ENCODE measurements at places on chromosomes 6 and 20.

GRCh38 chr6:52498538-52499017, 78.3 kb downstream of the TRAM2 start:
- no peak for DNase-seq

DNA sequence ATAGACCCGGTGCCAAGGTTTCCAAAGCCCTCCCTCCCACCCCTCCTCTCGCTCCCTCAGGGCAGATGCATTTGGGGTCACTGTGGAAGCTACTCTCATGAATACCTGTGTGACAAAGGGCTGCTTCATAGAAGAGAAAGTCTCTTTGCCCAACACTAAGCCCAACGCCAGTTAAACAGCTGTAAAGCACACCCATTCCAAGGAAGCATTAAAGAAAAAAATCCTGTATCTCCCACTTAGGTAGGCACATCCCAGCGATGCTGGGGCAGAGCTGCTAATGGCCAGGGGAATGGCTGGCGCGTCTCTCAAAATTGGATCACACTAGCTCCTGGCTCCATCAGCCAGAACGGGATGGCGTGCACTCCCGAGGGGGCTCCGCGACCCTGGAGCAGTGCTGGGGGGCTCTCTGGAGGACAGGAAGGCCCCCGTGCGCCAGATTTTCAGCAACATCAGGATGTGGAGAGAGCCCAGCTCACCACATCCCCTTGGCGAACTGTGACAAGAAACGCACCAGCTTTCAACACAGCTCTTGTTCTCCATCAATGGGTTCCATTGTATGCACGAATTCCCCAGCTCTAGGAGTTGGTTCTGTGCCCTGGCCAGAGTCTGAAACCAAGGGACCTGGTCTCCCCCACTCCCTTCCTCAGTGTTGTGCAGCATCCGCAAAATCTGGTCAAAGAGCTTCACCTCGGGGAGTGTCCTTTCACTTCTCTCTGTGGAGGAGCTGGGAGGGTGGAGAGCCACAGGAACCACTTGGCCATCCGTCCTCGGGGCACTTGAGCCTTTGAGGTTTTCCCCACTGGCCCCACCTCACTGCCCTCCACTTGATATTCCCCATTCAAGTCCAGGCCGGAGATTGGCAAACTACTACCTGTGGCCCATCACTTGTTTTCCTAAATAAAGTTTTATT, 74.1 kb downstream of the TFAP2C start:
- no peak for DNase-seq

- DNase-seq = no peak
Measured at GRCh38 chr6:113457751-113458150, 399.4 kb upstream of the MARCKS start.

- DNase-seq = no peak
Measured at GRCh38 chr6:15962449-15962764, 166.5 kb upstream of the MYLIP start.

DNA sequence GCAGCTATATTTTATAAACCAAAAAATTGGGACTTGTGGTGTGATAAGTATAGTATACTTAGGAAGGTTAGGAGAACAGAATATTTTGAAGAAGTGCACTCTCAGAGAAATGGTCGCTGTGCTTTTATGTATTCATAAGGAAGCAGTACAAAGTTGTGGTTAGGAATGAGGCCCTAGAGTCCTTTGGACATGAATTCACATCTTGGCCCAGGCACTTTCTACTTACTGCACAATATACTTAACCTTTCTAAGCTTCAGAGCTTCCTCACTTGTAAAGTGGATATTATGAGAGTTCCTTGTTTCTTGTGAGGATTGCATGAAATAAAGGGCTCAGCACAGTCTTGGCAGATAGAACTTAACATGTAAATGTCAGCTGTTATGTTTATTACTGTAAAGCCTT, 21.0 kb upstream of the SERINC3 start:
- no peak for DNase-seq

- no peak for DNase-seq
Measured at GRCh38 chr6:152461556-152461955, 175.6 kb downstream of the SYNE1 start.

DNA sequence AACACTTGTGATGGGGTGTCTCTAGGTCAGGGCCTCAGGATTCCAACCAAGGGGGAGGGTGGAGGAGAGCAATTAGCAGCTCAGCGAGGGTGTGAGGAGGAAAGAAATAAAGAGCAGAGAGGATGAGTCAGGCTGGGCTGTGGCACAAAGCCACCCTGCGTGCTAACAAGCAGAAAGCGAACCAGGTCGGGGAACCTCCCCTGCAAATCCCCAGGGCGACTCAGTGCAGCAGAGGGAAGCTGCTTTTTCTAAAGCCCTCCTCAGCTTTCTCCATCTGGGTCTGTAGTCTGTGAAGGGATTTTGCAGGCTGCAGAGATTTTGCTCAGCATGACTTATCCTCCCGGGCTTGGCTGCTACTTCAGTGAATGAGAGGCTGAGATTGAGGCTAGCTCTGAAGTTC, 6.6 kb upstream of the SPO11 start:
- no peak for DNase-seq

DNA sequence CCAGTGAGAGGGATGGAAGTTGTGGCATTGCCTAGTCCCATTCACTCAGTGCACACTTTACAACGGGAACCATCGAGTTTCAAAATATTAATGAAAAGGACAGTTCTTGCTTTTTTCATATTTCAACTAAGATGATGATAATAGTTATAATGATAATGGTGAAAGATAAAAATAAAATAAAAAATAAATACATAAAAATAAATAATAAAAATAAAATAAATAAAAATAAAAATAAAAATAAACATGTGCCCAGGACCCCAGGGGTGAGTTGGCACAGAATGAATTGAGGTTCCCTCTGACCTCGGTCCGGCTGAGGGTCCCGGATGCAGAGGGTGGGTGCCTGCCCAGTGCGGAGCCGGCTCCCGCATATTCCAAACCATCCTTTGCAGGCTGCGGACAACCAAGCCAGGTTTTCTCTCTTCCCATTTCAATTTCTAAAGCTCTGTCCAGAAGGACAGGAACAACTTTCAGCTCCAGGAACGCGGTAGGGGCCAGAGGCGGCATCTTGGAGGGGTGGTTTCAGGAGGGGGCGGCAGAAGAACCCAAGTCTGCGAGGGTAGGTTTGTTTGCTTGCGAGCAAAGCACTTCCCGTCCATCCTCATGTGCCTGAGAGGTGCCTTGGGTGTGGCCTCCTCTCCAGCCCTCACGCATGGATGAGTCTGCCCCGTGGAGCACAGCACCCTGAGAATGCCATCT, 236.8 kb downstream of the DLL1 start:
- no peak for DNase-seq

GRCh38 chr20:18578581-18578980, 9.3 kb upstream of the DTD1 start:
- DNase-seq = no peak

DNA sequence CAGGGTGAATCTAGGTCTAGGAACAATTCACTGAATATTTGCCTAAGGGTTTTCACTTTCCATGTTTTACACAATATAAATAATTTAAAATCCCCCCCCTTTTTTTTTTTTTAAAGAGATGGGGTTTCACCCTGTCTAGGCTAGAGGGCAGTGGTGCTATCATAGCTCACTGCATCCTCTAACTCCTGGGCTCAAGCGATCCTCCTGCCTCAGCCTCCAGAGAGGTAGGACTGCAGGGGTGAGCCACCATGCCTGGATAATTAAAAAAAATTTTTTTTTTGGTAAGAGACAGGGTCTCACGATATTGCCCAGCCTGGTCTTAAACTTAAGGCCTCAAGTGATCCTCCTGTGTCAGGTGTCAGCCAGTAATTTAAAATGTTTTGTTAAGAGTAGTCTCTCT, 17.8 kb downstream of the QKI start:
- DNase-seq = no peak

DNA sequence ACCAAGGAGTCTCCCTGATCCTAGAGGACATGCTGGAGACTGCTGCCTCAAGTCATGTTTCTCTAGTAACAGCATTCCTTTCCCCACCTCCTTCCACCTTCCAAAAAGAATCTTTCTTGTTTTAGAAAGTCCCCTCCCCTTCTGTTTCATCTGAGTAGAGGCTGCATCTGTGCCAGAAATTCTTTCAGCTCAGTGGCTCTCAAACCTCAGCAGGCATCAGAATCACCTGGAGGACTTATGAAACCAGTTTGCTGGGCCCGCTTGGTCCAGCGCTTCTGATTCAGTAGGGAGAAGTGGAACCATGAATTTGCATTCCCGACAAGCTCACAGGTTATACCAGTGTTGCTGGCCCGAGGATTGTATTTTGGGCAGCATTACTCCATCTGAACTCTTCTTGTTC, 55.1 kb downstream of the TMEM200A start:
- no peak for DNase-seq

GRCh38 chr6:1144842-1145767, 166.8 kb upstream of the FOXQ1 start:
- DNase-seq = no peak

- no peak for DNase-seq
Measured at GRCh38 chr6:14921170-14921569, 324.7 kb upstream of the JARID2 start.

GRCh38 chr6:152441902-152442301, 195.3 kb downstream of the SYNE1 start:
- DNase-seq = no peak

GRCh38 chr6:46642928-46643751, 9.5 kb downstream of the CYP39A1 start:
- DNase-seq = peak; percentile 74

DNA sequence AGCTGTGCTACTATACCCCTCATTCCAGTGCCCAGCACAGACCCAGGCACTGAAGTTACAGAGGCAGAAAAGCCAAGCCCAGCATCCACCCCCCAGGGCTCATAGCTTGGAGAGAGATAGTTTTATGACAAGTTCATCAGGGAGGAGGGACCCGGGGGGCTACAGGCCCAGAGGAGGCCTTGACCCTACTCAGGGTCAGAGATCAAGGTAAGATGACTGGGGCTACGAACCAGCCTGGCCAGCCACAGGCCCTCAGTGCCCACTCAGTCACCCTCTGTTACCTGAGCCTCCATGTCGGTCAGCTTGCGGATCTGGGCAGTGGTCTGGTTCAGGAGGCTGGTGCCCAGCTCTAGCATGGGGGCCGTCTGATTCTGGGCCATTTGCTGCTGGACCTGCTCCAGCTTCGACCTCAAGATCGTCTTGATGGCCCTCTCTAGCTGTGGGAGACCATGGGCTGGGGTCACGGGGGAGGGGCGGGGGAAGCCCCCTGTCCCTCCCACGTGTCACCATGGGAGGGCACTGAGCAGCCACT, 26.1 kb downstream of the ANGPT4 start:
- DNase-seq = no peak

- DNase-seq = no peak
Measured at GRCh38 chr20:46293084-46293483, 15.2 kb downstream of the CDH22 start.

DNA sequence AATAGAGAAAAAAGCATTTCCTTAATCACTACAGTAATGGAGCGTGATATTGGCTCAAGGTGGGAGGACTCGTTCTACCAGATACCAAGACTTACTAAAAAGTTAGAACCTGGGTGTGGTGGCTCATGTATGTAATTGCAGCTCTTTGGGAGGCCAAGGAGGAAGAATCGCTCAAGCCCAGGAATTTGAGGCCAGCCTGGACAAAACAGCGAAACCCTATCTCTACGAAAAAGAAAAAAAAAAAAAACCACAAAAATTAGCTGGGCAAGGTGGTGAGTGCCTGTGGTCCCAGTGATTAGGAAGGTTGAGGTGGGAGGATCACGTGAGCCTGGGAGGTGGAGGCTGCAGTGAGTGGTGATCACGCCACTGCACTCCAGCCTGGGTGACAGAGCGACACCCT, 24.0 kb upstream of the ATRN start:
- DNase-seq = peak; percentile 40

GRCh38 chr20:48403167-48403761, 424.5 kb downstream of the PREX1 start:
- DNase-seq = no peak

- DNase-seq = no peak
Measured at GRCh38 chr6:14622085-14622484, 504.5 kb downstream of the CD83 start.

- DNase-seq = no peak
Measured at GRCh38 chr20:40953856-40954255, 74.8 kb upstream of the TOP1 start.

DNA sequence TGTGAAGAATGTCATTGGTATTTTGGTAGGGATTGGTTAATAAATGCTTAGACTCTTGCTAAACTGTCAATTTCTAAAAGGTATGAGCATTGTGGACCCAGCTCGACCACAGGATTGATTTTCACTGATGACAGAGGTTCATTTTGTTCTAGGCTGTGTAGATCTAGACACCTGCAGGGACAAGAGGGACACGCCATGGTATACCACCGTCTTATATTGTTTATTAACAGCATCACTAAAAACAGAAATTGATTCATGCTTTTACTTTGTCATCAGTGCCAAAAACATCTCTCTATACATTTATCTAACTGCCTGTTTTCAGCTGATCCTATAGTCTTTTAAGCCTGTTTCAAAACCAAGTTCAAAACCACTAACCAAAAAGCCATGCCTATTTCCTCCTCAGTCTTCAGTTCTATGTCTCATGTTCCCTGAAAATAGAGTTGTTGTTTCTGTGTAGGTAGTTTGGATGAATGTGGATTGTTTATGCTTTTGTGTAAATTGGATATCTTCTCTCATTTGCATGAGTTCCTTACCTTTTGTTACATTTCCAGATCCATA, 109.8 kb downstream of the JAG1 start:
- DNase-seq = no peak

GRCh38 chr6:9240861-9241260, 805.5 kb upstream of the SLC35B3 start:
- no peak for DNase-seq

DNA sequence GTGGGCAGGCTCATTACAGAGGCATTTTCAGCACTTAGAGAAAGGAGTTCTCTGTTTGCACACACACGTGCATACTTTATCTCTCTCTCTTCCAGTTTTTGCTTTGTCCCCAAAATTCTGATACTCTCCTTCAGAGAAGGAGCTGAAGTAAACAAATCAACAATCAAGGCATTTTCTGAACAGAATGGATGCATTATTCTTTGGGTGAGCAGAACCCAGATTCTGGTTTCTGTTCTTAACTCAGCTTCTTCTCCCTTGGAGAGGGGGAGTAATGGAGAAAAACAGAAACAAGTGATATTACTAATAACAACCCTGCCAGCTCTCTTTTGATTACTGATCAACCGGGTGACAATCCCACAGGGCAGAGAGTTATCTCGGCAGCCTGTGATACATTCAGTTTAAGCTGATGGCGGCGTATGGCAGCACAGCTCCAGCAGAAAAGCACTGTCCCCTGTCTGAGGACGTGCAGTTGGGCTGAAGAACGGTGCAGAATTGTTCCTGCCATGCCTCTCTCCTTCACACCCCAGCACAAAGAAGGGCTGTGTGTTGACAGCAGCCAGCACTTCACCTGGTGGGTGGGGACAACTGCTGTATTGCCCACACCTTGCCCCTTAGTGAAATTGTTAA, 47.3 kb upstream of the SASH1 start:
- no peak for DNase-seq

- no peak for DNase-seq
Measured at GRCh38 chr20:6863798-6864201, 96.3 kb downstream of the BMP2 start.

- DNase-seq = no peak
Measured at GRCh38 chr6:75896526-75896925, 147.5 kb downstream of the MYO6 start.

- DNase-seq = no peak
Measured at GRCh38 chr6:93307505-93308409, 111.6 kb downstream of the EPHA7 start.

- no peak for DNase-seq
Measured at GRCh38 chr6:146989860-146990259, 214.4 kb upstream of the STXBP5 start.

Data from epithelial cell of prostate (primary cell).